ENCODE measurements at places on chromosomes 7 and 10.
A peak's percentile ranks its signal among the peaks of the same experiment; 100 is the strongest.

- DNase-seq = no peak
Observed at GRCh38 chr7:37277513-37277912, 171.2 kb downstream of the ELMO1 start.

- DNase-seq = no peak
Observed at GRCh38 chr10:9103301-9103700, 1048.8 kb downstream of the GATA3 start.

DNA sequence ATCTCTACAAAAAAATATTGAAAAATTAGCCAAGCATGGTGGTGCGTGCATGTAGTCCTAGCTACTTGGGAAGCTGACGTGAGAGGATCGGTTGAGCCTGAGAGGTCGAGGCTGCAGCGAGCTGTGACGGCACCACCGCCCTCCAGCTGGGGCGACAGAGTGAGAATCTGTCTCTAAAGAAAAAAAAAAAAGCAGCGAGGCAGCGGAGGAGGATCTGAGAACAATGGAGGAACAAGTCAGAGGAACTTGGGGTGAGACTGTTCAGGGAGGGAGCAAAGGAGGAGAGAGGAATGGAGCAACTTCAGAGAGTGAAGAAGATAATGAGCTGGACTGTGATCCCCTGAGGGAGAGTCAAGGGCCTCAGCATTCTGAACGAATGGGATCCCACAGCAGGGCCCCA, 85.4 kb downstream of the MKX start:
- DNase-seq = no peak

DNA sequence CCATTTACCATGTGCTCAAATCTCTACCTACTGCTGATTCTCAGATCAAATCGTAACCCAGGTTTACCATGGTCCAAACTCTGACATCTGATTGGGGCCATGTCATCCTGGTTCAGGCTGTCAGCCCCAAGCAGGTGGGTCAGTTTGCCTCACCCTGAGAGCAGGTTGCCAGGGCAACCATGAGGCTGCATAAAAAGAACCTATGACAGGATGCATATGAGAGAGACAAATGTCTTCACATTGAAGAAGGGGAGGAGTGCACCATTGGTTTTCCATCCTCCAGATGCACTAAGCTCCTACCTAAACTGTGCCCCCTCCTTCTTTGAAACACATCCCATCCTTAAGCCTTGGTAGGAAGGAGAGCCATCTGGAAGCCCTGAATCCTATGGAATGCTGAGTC, 10.2 kb downstream of the PRSS1 start:
- DNase-seq = no peak

- no peak for DNase-seq
Observed at GRCh38 chr10:32072025-32072800, 16.0 kb upstream of the KIF5B start.

GRCh38 chr7:98354511-98355249, 46.2 kb downstream of the BAIAP2L1 start:
- DNase-seq = no peak

DNA sequence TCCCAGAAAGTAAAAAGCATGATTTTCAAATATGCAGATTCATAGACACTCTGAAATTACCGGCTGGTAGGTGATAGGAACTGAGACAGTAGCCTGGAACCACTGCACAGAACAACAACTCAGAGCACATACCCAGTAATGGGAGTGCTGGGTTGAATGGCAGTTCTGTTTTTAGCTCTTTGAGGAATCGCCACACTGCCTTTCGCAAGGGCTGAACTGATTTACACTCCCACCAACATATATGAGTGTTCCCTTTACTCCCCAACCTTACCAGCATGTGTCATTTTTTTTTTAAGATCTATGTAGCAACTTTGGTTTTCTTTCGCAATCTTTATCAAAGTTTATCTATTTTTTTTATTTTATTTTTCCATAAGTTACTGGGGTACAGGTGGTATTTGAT, 358.8 kb downstream of the CALN1 start:
- DNase-seq = no peak

- no peak for DNase-seq
Observed at GRCh38 chr10:105252911-105253310, 611.8 kb downstream of the SORCS3 start.

DNA sequence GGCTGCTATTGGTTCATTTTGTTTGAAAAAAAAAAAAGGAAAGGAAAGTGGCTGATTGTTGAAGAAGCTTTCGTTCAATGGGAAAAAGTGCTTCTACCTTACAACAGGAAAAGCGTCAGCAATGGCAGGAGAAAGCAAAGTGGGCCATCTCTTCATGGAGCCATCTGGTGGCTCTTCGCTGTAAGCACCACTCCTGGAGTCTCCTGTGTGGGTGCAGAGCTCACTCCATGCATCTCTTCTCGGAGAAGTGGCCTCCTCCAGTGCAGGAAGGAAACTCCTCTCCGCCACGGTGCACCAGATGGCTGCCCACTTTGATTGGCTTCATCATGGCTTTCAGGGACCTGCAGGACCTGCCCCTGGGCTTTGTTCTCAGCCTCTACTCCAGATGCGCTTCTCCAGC, 250.9 kb downstream of the PTEN start:
- DNase-seq = no peak

DNA sequence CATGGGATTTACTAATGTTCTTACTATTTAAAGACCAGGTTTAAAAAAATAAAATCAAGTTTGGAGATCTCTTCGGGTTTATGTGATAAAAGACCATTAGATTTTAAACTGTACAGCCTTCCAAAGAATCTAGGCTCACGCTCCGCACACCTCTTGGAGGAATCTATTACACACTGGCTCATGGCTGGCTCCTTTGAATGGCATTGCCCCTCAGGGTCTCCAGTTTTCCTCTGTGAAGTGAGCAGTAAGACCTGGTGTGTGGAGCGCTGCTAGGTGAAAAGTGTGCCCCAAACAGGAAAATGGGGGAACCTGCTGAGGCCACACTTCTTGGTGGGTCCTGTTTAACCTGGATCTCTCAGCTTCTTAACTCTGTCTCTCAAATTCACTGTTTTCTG, 142.3 kb downstream of the KAT6B start:
- no peak for DNase-seq

DNA sequence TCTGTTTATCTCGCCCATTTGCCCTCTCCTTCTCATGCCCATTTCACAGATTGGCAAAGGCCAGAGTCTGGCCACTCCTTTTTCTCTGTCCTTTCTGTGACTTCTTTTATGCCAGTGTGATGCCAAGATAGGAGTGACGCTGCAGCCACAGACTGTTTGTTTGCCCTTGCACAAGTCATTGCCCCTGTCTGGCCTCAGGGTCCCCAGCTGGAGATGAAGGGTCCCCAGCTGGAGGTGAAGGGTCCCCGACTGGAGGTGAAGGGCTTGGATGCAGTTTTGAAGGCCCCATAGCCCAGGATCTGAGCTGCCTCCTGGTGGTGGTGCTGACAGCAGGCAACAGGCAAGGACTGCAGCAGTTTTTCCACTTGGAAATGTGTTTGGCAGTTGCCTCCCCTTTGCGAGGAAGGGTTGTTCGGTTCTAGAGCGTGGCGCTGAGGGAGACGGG, 50.8 kb upstream of the SLC29A3 start:
- no peak for DNase-seq

GRCh38 chr10:116272440-116273283, at the start of gene GFRA1:
Gene GFRA1, minus strand, starts transcription at chr10:116273206. Its CDS starts 1,177 bp downstream, at chr10:116272029.
- DNase-seq = no peak

DNA sequence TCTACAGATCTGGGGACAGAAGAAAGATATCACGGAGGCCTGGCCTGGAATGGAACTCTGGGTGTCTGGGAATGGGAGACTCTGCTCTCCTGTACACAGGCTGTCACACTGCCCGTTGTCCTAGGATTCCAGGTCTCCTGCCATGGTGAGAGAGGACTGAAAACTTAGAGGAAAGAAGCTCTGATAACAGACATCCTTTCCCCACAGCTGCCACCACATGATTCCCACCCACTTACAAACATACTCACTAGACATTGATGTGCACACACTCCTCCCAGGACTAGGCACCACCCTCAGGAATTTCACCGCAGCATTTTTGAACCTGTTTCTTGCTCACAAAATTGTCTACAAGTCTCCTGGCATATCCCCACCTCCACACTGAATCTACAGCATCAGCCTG, 5.7 kb downstream of the ZNF92 start:
- DNase-seq = no peak

DNA sequence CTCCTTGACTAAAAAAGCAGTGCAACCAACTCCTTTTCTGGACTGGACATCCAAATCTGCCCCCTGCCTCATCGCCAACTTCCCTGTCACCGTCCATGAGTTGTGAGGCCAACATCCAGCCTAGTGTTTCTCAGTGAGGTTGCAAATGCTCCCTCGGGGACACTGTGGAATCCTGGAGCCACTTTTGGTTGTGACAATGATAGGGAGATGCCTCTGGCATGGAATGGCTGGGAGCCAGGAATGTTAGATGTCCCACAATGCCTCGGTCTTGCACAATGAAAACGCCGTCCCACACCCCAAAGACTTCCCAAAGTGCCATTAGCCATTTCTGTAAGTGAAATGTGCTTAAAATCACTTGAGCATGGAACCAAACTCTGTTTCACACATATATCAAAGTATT, 105.2 kb downstream of the OSBPL3 start:
- DNase-seq = no peak

- no peak for DNase-seq
Observed at GRCh38 chr7:134878746-134879357, 99.4 kb downstream of the CALD1 start.

GRCh38 chr7:135282561-135283254, 49.1 kb downstream of the STRA8 start:
- no peak for DNase-seq

GRCh38 chr7:68476966-68477365, 1121.3 kb upstream of the AUTS2 start:
- DNase-seq = no peak

GRCh38 chr10:128971374-128972035, 495.5 kb upstream of the MGMT start:
- no peak for DNase-seq

- no peak for DNase-seq
Observed at GRCh38 chr10:132259702-132260482, 47.9 kb downstream of the STK32C start.

GRCh38 chr10:102245932-102246251, 560 bp downstream of the GBF1 start:
- DNase-seq = no peak

GRCh38 chr10:43287056-43288007, 20.5 kb upstream of the RASGEF1A start:
- DNase-seq = no peak

GRCh38 chr10:79069325-79070080, 737 bp downstream of the ZMIZ1 start:
- no peak for DNase-seq

DNA sequence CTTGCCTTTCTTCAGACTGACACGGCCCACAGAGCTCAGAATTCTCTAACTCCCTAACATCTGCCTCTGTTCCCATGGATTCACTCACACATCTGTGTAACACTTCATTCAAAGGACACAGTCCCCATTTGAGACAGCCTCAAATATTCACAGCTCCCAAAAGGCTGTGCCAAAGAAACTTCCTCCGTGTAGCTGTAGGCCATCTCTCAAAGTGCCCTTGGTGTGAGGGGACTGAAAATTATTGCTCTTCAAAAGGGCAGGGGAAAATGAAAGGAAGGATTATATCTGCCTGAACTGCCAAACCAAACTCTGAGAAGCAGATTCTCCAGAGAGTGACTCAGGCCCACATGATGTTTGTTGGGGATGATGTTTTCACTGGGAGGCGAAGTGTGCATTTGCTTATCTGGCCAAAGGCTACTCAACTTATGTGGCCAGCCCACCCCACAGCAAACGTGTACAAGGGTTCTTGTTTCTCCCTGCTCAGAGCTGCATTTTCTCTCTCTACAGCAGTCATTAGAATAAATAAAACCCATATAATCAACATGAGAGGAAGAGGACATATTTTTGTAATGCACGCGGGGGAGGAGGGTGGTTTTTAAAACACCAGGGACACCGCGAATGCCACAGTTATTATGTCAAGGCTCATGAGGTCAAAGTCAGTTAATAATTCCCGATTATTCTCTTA, 302.4 kb upstream of the NFE2L3 start:
- no peak for DNase-seq

DNA sequence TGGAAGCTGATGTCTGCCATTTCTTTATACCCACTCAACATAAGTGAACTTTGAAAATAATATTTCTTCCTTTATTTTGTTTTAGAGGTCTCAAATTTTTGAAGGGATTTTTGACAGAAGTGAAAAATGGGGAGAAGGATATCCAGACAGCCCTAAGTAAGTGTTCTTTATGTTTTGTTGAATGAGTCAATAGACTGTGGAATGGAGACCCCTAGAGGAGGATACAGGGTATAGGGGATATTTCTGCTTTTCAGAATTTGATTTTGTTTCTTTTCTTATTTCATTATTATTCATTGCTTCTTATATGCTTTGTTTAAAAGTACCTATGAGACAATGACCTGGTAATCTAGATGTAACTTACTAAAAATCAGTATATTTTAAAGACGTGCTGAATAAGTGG, 34.4 kb downstream of the PLEKHA8 start:
- DNase-seq = peak; percentile 18

- DNase-seq = no peak
Observed at GRCh38 chr10:121553511-121554264, 44.6 kb downstream of the FGFR2 start.

GRCh38 chr10:115022733-115023132, 70.4 kb upstream of the ATRNL1 start:
- no peak for DNase-seq

GRCh38 chr10:77244286-77244685, 393.3 kb downstream of the KCNMA1 start:
- DNase-seq = no peak

- no peak for DNase-seq
Observed at GRCh38 chr7:25454562-25455041, 226.3 kb upstream of the NPVF start.

- DNase-seq = no peak
Observed at GRCh38 chr10:21509341-21510240, 15.9 kb downstream of the SKIDA1 start.

DNA sequence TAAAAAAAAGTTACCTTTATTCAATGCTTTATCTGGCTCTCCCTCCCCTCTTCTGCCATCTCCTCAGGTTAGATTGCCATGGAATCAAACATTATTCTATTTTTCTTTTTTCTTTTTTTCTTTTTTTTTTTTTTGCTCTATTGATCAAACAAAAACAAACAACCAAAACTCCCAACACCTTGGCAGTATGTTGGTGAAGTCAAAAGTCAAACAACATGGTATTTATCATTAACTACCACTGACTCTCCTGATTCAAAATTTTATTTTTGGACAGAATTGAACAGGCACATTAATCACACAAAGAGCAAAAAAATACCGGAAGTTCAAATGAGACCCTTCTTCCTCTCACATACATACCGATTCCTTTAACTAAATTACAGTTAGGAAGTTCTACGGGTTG, 6.4 kb downstream of the PON1 start:
- DNase-seq = no peak

- no peak for DNase-seq
Observed at GRCh38 chr10:91434041-91434440, 23.9 kb downstream of the HECTD2 start.

GRCh38 chr10:93288679-93289634, 193.2 kb downstream of the MYOF start:
- peak; percentile 27 for DNase-seq
